ENCODE measurements at places on chromosomes 13 and 19.

- DNase-seq: no peak
These were observed 18.1 kb upstream of the EID2 start for GRCh38 chr19:39557811-39558623.

DNA sequence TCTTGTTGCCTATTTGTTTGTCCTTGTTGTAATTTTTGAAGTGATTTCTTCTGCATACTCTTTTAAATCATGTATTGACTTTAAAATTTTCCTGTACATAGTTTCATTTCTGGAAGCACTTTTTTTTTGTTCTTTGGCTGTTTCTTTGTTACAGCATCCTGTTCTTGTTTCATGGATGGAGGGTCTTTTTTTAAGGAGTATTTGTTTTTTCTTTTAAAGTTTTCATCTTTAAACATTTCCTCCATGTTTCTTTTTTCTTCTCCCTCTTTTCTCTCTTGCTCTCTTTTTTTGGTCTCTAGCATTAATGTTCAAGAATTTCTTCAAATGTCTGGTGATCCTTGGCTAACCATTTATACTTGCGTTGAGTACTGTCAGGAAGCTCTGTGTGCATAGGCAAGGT lies 58.8 kb downstream of the URI1 start:
- DNase-seq: no peak

DNA sequence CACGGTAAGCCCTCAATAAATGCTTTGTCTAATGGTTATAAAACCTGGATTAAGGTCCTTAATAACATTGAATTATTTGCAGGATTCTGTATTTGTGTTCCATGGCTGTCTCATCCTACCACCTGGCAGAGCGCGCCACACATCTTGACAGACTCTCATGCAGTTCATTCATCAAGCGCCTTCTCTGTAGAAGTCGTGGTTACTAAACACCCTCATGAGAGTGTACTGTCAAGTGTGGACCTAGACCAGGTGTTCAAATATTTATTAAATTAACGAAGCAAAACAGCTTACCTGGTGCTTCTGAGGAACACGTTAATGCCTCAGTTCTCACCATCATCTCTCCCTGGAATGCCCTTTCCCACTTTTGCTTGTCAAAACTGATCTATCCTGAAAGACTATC lies 13.1 kb upstream of the FBXL3 start:
- no peak for DNase-seq

- no peak for DNase-seq
These were observed 53.4 kb upstream of the AKAP11 start for GRCh38 chr13:42218576-42218975.

DNA sequence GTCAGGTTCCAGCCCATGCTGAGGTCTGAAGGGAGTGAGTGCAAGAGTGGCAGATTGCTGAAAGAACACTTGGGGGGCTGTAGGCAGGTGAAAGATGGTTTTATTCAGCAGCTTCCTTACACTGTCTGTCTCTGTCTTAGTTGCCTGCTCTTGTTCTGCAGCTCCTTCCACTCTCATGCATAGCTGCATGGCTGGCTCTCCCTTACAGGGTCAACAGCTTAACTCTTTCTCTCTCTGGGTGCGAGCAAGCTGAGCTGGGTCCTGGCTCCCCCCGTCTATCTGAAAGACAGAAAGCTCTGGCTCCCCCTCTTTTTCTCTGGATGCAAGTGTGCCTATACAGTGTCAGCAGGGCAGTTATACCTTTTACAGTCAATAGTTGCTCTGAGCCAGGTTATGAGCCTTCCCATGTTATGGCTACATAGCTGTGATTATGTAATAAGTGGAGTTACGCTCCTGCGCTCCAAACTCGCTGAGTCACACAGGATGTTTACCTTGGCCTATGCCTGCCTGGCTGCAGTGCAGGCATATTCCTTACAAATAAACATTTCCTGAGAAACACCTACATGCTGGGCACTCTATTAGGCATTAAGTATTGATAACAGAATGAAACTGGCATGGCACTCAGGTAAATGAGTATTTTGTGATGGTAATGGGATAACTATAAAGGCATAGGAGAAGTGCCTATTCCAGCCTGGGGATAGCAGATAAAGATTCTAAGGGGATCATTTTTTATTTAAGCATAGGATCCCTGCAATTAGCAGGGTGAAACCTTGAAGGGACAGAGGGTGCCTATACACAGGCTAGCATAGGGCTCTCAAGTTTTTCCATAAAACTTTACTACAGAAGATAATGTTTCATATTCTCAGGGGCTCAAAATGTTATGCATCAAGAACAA lies 826.9 kb upstream of the PCDH9 start:
- DNase-seq: peak; percentile 43

DNA sequence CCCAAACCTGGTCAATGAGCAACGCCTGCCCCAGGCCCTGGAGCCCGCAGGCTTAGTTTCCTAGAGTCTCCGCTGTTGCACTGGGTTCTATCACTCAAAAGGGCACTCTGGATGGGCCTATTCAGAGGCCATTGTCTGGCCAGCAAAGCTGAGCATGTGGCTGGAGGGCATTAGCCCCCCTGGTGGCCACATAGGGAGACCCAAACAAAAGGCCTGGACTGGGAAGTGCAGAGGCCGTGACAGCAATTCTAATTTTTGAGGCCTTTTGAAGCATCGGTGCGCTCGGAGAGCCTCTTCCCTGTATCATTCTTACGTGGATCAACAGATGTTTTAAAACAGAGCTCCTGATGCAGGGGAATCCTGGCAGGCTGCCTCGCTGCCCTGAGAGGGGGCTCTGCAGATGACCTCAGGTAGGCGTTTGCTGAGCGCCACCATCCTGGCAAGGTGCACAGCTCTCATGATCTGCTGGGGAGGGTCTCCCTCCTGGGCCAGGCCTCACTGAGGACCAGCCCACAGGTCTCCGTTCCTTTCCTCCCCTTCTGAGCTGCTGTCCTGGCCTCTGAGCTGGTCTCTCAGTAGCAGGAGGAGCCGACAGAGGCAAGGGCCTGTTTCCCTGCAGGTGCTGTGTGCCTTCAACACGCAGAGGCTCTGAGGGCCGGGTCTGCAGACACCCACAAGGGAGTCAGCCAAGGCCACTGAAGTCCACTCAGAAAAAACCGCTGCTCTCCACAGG lies 190.5 kb downstream of the URI1 start:
- DNase-seq: no peak

GRCh38 chr19:54921082-54921481 lies 15.1 kb downstream of the NCR1 start:
- no peak for DNase-seq

- DNase-seq: no peak
These were observed 7.5 kb downstream of the ZNF320 start for GRCh38 chr19:52889931-52890330.

DNA sequence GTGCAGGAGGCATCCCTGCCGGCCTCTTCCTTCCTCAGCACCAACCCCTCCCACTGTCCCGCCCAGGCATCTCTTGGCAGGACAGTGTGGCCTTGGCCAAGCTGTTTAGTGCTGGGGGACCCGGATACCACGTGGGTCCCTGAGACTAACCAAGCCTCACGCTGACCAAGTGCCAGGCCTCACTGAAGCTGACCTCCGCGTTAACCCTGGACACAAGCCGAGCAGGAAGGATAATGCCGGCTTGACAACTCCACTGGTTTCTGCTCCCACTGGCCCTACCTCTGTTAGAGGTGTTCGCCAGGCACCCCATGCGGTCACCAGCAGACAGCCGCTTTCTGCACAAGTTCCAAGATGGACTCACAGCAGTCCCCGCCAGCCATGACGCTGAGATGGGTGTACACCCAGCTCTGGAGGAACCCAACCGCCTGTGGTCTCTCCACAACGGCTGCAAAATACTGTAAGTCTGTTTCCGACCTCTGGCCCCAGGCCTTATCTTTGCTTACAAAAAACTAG lies 12.4 kb downstream of the GRTP1 start:
- DNase-seq: no peak

DNA sequence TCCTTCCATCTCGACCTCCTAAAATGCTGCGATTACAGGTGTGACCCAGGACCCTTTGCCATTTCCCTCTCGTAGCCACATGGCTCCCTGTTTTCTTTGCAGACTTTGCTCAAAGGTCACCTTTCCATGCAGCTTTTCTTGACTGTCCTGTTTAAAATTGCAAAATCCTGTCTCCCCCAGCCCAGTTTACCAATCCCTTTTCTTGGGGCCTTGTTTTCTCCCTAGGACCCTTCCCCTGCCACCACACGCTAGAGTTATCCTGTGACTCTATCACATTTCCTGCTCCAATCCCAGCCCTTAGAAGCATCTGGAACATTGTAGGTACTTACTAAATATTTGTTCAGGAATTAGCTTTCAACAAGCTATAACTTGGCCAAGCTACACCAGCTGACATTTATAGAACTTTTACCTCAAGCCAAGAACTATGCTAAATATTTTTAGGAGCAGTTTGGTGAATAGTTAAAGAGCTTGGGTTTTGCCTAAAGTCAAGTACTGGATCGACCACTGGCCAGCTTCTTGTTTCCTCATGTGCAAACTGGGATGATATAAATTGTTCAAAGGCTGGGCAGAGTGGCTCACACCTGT lies 9.1 kb upstream of the SERTAD3 start:
- no peak for DNase-seq

DNA sequence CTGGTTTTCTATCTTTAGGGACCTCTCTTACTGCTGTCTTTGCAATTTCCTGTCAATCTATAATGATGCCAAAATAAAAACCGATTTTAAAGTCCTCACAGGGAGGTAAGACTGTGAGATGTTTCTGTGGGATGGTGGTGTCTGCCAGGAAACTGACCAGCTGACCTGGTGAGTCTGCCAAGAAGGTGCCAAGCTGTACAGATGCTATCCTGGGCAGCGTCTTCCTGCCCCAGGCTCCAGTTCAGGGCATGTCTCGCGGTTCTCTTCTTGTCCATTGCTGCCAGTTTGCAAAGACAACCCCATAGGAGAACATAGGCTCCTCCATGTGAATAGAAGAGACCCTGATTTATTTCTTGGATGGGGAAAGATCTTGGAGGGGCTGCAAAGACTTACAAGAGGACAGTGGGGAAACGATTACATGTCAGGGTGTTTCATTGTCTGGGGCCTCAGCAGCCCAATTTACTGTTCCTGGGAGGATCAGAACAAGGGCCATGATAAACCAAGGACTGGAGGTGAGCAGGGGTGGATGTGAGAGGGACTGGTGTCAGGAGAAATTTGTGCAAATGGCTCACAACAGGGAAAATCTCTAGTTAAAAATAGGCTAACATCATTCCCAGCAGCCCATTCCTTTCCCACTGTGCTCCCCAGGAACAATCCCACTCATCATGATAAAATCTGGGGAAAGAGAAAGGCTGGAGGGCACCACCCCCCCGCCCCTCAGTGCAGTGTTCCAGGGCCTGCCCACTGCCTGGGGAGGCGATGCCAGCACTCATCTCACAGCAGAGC lies 42.7 kb upstream of the VSTM2B start:
- DNase-seq: no peak

DNA sequence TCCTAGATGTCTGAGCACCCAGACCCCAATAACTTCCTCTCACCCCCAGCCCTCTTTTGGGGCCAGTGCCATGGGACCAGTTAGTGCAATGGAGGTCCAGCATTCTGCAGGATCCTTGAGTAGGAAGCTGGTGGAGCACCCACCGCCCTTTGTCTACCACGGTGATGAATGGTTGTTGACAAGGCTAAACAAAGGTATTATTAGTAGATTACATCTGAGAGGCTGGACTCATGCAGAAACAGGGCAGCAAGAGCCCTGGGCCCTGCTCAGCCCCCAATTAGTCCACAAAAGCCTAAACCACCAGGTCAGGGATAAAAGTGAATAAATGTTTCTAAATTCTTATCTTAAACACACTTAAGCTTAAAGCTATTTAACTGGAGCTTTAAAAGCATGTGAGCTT lies 196.5 kb upstream of the TSHZ3 start:
- DNase-seq: no peak

GRCh38 chr13:63636316-63636993 lies 2220.8 kb upstream of the PCDH20 start:
- no peak for DNase-seq

DNA sequence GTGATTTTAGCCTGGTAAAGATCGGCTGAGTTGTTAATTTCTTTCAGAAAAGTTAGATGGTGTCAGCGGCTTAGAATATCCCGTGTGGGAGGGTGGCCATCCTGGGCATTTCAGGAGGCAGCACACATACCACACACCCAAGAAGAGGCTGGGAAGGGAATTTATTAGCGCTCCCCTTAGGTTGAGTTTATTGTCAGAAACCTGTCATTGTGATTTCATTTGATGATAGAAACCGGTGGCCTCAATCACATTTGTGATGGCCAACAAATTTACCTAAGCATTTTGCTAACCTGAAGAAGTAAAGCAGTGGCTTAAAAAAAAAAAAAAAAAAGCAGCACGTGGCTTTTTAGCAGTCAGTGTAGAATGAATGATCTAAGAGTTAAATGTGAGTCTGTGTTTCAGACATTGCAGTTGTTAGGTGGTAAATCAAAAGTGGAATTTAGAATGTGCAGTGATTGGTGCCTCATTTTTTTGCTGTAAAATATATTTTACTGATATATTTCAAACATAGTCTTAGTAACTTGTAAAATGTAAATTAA lies 2.7 kb downstream of the SIPA1L3 start:
- DNase-seq: no peak

DNA sequence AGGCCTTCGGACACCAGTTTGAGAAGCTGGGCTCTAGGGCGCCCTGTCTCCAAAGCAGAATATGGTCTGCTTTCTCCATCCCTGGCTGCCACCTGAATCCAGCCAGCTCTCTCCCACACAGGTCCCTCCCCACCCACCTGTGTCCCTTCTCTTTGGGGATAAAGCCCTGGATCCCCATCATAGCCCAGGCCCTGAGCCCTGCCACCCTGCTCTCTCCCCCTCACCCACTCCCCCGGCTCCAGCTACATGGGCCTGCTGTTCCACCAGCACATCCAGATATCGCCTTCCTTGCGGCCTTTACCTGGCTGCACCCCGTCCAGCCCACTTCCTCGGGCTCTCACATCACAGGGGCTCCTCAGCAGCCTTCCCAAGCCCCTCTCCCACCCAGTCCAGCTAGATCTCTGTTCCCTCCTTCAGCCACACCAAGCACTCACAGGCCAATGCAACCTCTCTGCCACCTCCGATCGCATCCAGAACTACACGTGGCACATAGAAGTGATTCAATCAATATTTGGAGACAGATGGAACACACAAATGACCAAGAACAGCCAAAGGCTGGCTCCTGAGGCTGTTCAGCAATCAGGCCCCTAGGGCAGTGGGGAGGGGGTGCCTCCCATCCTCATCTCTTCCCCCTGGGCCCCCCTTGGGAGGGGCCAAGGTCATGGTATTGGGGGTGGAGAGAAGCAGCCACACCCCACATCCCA lies 7.6 kb downstream of the AKT2 start:
- DNase-seq: no peak

DNA sequence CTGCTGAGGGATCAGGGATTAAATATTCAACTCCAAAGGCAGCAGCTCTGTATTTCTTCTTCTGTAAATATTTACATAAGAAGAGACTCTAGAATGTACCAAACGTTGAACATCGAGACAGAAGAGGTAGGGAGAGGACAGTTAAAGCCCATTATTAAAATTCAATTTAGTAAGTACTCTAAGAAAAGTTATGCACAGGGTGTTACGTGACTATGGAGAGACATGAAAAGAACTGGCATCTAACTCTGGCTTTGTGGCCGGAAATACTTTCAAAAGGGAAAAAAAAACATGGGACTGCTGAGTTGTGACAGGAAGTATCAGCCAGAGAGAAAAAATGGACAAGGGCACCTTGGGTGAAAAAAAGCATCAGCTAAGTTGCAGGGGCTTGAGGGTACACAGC lies 36.7 kb downstream of the LNX2 start:
- DNase-seq: no peak

- peak; percentile 31 for DNase-seq
These were observed 140.9 kb downstream of the MZT1 start for GRCh38 chr13:72586518-72586917.
